ENCODE measurements at places on chromosomes 12 and 14. TPM values are rescaled to one million over a fixed set of nuclear protein-coding genes. Genes with fewer than 3 reads are reported as not detected.

DNA sequence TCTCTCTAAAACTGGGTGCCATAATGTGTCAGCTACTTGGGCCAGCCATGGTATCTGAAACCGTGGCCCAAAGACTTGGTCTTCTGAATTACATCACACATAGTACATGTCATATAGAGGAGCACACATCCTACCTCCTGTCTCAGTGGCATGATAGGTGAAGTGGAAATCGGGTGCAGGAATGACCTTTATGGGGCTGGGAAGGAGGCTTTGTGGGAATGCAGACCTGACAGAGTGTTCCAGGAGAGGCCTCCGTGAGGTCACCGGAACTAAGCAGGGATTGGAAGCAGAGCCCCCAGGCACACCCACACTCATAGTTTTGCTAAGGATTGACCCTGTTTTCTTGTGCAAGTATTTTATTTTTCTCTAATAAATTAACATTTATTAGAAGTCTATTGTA lies 82.6 kb downstream of the NTF3 start:
- no peak for DNase-seq

The CATSPERB gene
- polyA plus RNA-seq = 1.1 TPM

The FGF23 gene
- not detected for polyA plus RNA-seq

GRCh38 chr12:111313833-111314259 lies 55.0 kb downstream of the PHETA1 start:
- peak; percentile 91 for DNase-seq

GRCh38 chr12:3832738-3833137 lies 40.5 kb downstream of the PARP11 start:
- DNase-seq = no peak

The ADSS1 gene
- polyA plus RNA-seq = 80.2 TPM

The METTL17 gene
- 88.6 TPM for polyA plus RNA-seq

The KRT78 gene
- 0.10 TPM for polyA plus RNA-seq

The DNAL1 gene
- polyA plus RNA-seq = 11.8 TPM

DNA sequence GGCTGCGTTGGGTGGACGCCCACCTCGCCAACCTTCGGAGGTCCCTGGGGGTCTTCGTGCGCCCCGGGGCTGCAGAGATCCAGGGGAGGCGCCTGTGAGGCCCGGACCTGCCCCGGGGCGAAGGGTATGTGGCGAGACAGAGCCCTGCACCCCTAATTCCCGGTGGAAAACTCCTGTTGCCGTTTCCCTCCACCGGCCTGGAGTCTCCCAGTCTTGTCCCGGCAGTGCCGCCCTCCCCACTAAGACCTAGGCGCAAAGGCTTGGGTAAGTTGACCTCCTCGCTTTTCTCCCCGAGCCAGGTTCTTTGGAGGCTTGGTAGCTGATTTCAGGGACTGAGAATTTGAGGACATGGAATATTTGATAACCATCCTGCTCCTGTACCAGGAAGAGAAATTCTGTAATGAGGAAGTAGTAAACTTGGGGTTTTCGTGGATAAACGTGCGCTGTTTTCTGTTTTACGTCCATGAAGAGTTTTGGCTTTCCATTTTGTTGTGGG lies 530 bp downstream of the APAF1 start:
- no peak for DNase-seq

DNA sequence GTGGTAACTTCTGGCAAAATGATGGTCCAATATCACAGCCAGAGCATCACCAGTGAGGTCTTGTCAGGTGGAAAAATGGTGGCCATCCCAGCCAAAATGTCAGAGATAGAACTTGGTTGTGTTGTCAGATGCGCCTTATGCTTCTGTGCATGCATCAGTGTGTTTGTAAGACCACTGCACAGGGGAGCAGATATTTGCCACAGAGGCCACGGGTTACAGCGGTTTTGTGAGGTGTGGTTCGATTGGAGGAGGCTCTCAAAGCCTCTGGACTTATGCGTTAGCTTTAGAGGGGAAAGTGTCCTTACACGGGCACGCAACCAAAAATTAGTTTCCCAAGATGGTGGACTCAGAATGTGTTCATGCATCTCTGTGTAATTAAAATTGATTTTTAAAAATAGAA lies 243.8 kb downstream of the ADGRD1 start:
- no peak for DNase-seq

Data from aorta (tissue), 5 donors.